Astrocyte (in vitro differentiated cells and primary cell): ENCODE measurements at places on chromosomes 5 and 9. TPM values are rescaled to one million over a fixed set of nuclear protein-coding genes. Genes with fewer than 3 reads are reported as not detected.
A peak's percentile ranks its signal among the peaks of the same experiment; 100 is the strongest.

SREK1 gene
- total RNA-seq, result 58.4 and 66.1 TPM in 2 replicates

CCNO gene
- total RNA-seq, result 0.19 and 0.43 TPM in 2 replicates

DOLK gene
- total RNA-seq, result 19.8 and 22.1 TPM in 2 replicates

DNA sequence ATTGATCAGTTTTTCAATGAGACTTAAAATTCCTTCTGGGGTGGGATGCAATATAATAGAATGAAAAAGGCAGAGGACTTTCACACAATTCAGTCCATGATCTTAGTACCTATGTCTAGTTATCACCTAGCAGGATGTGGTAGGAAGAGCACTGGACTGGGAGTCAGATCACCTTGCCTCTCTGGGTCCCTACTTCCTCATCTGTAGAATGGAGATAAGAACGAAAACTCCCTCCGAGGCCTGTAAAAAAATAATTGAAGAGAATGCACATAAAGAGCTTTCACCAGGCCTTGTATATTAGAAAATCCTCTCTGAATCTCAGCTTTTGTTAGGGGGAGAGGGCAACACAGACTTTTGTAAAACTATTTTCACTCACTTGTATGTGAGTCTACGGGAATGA is 681 bp upstream of the TMEFF1 start:
- no peak for DNase-seq
- peak overlapping the region; percentile 60 for H3K4me3 ChIP-seq
- H3K4me1 ChIP-seq, result no peaks in the 10 kb centered on the region

GRCh38 chr9:137734181-137734580 is 115.4 kb downstream of the EHMT1 start:
- H3K4me1 ChIP-seq, result no peaks in the 10 kb centered on the region
- no peak for DNase-seq
- H3K27me3 ChIP-seq, result no peaks in the 10 kb centered on the region
- H3K27ac ChIP-seq, result no peak overlapping the region
- H3K4me3 ChIP-seq, result no peak overlapping the region
- H3K36me3 ChIP-seq, result peaks cover 3% of the 10 kb centered on the region

GRCh38 chr9:93119953-93120845 is 13.9 kb downstream of the NINJ1 start:
- no peak overlapping the region for H3K4me3 ChIP-seq
- H3K27me3 ChIP-seq, result no peaks in the 10 kb centered on the region
- DNase-seq, result peak; percentile 91
- H3K36me3 ChIP-seq, result no peaks in the 10 kb centered on the region
- no peak overlapping the region for H3K27ac ChIP-seq

DNA sequence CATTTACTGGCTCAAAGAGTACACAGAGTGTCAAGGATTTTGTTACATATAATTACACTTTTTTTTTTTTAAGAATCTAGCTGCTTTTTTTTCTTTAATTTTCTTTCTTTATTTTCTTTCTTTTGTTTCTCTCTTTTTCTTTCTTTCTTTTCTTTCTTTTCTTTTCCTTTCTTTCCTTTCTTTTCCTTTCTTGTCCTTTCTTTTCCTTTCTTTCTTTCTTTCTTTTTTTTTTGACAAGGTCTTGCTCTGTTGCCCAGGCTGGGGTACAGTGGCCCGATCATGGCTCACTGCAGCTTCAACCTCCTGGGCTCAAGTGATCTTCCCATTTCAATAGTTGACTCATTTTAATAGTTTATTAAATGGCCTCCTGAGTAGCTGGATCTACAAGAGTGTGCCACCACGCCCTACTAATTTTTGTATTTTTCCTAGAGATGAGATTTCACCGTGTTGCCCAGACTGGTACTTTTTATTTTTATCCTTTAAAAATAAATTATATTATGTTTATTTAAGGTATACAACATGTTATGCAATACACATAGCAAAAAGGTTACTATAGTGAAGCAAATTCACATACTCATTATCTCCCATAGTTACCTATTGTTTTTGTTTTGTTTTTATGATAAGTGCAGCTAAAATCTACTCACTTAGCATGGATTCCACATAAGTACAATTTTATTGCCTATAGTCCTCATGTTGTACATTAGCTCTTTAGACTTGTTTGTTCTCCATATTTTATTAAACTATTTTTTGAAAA is 381.5 kb upstream of the KLF4 start:
- no peak overlapping the region for H3K27ac ChIP-seq
- no peak for DNase-seq
- H3K27me3 ChIP-seq, result no peaks in the 10 kb centered on the region
- H3K4me1 ChIP-seq, result no peaks in the 10 kb centered on the region
- H3K36me3 ChIP-seq, result no peaks in the 10 kb centered on the region
- H3K4me3 ChIP-seq, result no peak overlapping the region

- no peak overlapping the region for H3K27ac ChIP-seq
- no peaks in the 10 kb centered on the region for H3K36me3 ChIP-seq
- peaks cover 2% of the 10 kb centered on the region for H3K27me3 ChIP-seq
- no peaks in the 10 kb centered on the region for H3K4me1 ChIP-seq
- DNase-seq, result no peak
These were observed 319.1 kb upstream of the PIK3R1 start for GRCh38 chr5:67896311-67896929.

GRCh38 chr9:130226112-130226511 is 39.4 kb upstream of the HMCN2 start:
- no peaks in the 10 kb centered on the region for H3K27me3 ChIP-seq
- DNase-seq, result no peak
- no peaks in the 10 kb centered on the region for H3K4me1 ChIP-seq
- no peak overlapping the region for H3K27ac ChIP-seq
- H3K36me3 ChIP-seq, result peaks cover 23% of the 10 kb centered on the region
- no peak overlapping the region for H3K4me3 ChIP-seq

GRCh38 chr9:38280251-38280800 is 112.2 kb upstream of the ALDH1B1 start:
- H3K4me3 ChIP-seq, result no peak overlapping the region
- H3K4me1 ChIP-seq, result no peaks in the 10 kb centered on the region
- H3K27me3 ChIP-seq, result peaks cover 13% of the 10 kb centered on the region
- no peak overlapping the region for H3K27ac ChIP-seq

- no peak overlapping the region for H3K4me3 ChIP-seq
- no peak for DNase-seq
- no peaks in the 10 kb centered on the region for H3K36me3 ChIP-seq
These were observed 175.0 kb upstream of the RFX3 start for GRCh38 chr9:3700772-3701171.

DNA sequence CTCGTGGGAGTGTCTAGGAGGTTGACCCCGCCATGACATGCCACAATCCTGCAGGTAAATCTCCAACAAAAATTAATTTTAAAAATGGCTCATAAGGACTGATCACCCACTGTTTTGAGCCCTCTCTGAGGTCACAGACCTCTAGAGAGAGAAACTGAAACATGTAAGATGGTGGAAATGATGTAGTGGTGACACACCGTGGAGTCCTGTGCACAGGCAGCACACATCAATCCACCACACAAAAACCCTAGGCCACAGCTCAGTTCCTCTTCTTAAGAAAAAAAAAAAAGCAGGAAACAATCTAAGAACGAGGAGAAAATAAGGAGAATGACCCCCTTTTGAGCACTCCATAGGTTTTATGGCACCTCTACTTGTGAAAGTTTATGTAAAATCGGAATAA is 93.8 kb upstream of the FAM120A start:
- H3K36me3 ChIP-seq, result no peaks in the 10 kb centered on the region
- no peak overlapping the region for H3K4me3 ChIP-seq
- H3K27ac ChIP-seq, result no peak overlapping the region
- no peaks in the 10 kb centered on the region for H3K4me1 ChIP-seq
- DNase-seq, result no peak
- H3K27me3 ChIP-seq, result no peaks in the 10 kb centered on the region
